ENCODE measurements at places on chromosomes 12 and 14. TPM values are rescaled to one million over a fixed set of nuclear protein-coding genes. Genes with fewer than 3 reads are reported as not detected.

- H3K4me3 ChIP-seq = no peak overlapping the region
- H3K27me3 ChIP-seq = no peaks in the 10 kb centered on the region
- DNase-seq = no peak
Measured at GRCh38 chr12:109458771-109459208, 18.3 kb downstream of the KCTD10 start.

- no peaks in the 10 kb centered on the region for H3K36me3 ChIP-seq
- peaks cover 35% of the 10 kb centered on the region for H3K4me1 ChIP-seq
- no peak overlapping the region for H3K4me3 ChIP-seq
Measured at GRCh38 chr14:100668352-100668751, 58.3 kb upstream of the DLK1 start.

Gene FOXN4
- total RNA-seq = not detected

DNA sequence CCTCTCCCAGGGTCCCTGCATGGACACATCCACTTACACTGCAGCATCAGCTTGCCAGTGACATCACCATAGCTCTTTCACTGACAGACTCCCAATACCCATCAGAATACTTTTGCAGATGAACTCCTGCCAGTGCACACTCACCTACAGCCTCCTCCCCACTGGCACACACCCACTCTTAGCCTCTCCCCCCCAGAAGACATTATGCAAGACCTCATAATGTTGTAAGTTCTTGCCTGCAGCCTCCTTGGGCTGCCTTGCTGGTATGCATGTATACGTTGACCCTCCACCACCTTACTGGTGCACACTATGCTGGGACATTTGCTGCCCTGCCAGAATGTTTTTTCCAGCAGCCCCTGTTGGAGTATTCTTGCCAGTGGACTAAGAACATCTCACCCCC lies 324.2 kb downstream of the AEBP2 start:
- H3K27me3 ChIP-seq = no peaks in the 10 kb centered on the region
- no peak for DNase-seq
- H3K4me3 ChIP-seq = no peak overlapping the region
- no peak overlapping the region for H3K27ac ChIP-seq
- no peaks in the 10 kb centered on the region for H3K36me3 ChIP-seq

- DNase-seq = no peak
- H3K27ac ChIP-seq = no peak overlapping the region
- no peaks in the 10 kb centered on the region for H3K4me1 ChIP-seq
- no peak overlapping the region for H3K4me3 ChIP-seq
- H3K27me3 ChIP-seq = no peaks in the 10 kb centered on the region
Measured at GRCh38 chr12:92608151-92609091, 94.4 kb upstream of the PLEKHG7 start.

DNA sequence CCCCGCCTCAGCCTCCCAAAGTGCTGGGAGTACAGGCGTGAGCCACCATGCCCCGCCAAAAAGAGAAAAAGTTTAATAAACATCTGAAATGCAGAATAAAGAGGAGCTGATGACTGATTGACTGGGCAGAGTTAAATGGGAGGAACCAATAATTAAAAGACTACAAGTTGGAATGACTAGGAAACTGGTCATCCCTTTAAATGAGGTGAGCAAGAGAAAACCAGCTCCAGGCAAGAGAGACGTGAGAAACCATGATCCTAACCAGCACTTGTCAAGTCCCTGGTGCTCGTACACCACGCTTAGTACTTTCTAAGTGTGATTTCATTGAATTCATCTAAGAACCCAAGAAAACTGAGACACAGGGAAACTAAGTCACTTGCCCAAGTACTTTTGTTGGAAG lies 47.9 kb downstream of the MAP1LC3B2 start:
- no peaks in the 10 kb centered on the region for H3K36me3 ChIP-seq
- no peaks in the 10 kb centered on the region for H3K4me1 ChIP-seq
- no peak overlapping the region for H3K4me3 ChIP-seq
- no peak for DNase-seq
- no peaks in the 10 kb centered on the region for H3K27me3 ChIP-seq

GRCh38 chr12:44193281-44193680 lies 357.4 kb downstream of the TMEM117 start:
- H3K4me3 ChIP-seq = no peak overlapping the region
- no peak overlapping the region for H3K27ac ChIP-seq
- no peaks in the 10 kb centered on the region for H3K4me1 ChIP-seq
- no peaks in the 10 kb centered on the region for H3K36me3 ChIP-seq

DNA sequence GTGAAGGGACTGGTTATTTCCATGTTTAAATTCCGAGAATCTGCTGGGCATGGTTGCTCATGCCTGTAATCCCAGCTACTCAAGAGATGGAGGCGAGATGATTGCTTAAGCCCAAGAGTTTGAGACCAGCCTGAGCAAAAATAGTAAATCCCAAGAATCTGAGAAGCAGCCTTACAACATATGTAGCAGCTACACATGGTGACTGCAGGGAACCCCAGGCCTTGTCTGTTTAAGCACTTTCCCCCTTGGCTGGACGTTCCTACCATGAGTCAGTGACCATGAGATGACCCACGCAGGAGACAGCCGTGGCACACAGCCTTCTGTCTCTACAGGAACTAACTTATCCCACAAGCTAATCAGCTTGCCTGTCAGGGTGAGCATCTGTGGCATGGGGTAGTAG lies 5.5 kb upstream of the SLC24A4 start:
- H3K27ac ChIP-seq = no peak overlapping the region
- peaks cover under 1% of the 10 kb centered on the region for H3K4me1 ChIP-seq
- peaks cover under 1% of the 10 kb centered on the region for H3K27me3 ChIP-seq
- no peak overlapping the region for H3K4me3 ChIP-seq
- no peak for DNase-seq
- H3K36me3 ChIP-seq = no peaks in the 10 kb centered on the region

- no peak overlapping the region for H3K27ac ChIP-seq
- no peaks in the 10 kb centered on the region for H3K36me3 ChIP-seq
- no peaks in the 10 kb centered on the region for H3K27me3 ChIP-seq
- DNase-seq = no peak
- no peak overlapping the region for H3K4me3 ChIP-seq
- no peaks in the 10 kb centered on the region for H3K4me1 ChIP-seq
Measured at GRCh38 chr12:111122458-111122878, 202.1 kb upstream of the MYL2 start.

Gene JPH4
- 0.99 TPM for total RNA-seq
